T-helper 17 cell (primary cell): ENCODE measurements at places on chromosomes 3 and 15. TPM values are rescaled to one million over a fixed set of nuclear protein-coding genes. Genes with fewer than 3 reads are reported as not detected.

Gene MESP2
- total RNA-seq = not detected

Gene SPRED1
- total RNA-seq = 0.12 TPM

Gene ZNF80
- total RNA-seq = 0.97 TPM

Gene C3orf22
- total RNA-seq = not detected

Gene MEIS2
- not detected for total RNA-seq

Gene PDIA5
- 4.6 TPM for total RNA-seq

DNA sequence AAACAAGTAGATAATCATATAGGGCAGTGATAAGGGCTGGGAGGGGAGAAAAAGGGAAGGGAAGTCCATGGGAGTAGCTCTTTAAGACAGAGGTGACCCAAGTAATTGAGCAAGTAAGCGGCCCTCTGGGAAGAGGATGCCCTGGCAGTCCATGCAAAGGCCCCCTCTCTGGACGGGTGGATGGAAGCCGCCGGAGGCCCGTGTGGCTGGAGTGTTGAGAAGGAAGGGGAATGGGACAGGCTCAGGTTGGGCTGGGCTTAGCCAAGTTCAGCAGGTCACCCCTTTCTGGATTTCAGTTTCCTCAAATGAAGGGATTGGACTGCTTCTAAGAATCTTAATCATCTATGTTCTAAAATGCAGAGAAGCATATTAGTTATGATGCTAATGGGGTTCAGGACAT lies 32.4 kb upstream of the TRPM1 start:
- no peak for DNase-seq
- H3K4me3 ChIP-seq = no peak overlapping the region
- H3K4me1 ChIP-seq = peaks cover 8% of the 10 kb centered on the region
- H3K36me3 ChIP-seq = peaks cover 7% of the 10 kb centered on the region
- H3K27ac ChIP-seq = no peak overlapping the region

GRCh38 chr3:160065786-160066185 lies 77.2 kb downstream of the IL12A start:
- H3K36me3 ChIP-seq = no peaks in the 10 kb centered on the region
- no peak for DNase-seq
- no peak overlapping the region for H3K27ac ChIP-seq
- H3K27me3 ChIP-seq = peaks cover 18% of the 10 kb centered on the region

GRCh38 chr15:47870956-47871625 lies 153.8 kb downstream of the SEMA6D start:
- DNase-seq = no peak
- H3K36me3 ChIP-seq = no peaks in the 10 kb centered on the region
- no peak overlapping the region for H3K27ac ChIP-seq
- H3K27me3 ChIP-seq = no peaks in the 10 kb centered on the region

DNA sequence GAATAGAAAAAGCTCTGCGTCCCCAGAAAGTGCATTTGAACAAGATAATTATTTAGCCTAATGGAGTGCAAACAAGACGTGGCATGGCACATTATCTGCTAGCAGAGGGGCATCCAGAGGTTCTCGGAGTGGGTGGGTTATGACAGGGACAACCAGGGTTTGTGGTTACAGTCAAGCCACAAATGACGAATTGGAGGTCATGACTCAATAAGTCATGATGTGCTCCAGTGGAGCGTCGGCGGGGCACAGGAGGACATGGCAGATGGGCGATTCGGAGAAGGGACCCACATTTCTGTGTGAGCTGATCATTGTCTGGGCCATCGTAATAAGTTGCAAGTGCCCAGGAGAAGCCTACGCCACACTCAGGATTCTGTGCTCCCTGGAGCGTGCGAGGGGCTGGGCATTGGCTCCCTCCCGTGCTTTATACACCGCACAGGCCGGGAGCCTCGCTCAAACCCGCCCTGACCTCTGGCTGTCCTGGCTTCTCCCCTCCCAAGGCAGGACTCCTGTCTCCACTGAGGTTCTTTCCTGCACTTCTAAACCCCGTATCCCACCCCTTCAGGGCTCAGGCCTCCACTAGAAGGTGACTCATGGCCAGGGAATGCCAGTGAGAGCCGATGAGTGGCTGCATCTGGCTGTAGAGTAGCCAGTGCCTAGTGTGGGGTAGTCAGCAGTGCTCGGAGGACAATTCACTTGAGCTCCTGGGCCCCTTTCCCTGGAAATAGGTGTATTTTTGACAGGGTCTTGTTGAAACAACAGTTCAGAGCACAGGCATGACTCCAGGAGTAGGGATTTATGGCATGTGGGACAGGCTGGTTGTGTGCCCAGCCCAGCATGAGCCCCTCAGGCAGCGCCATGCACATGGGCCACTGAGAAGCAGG lies 67.4 kb downstream of the GRIP2 start:
- no peaks in the 10 kb centered on the region for H3K36me3 ChIP-seq
- no peak for DNase-seq
- no peaks in the 10 kb centered on the region for H3K4me1 ChIP-seq
- no peaks in the 10 kb centered on the region for H3K27me3 ChIP-seq
- H3K27ac ChIP-seq = peak overlapping the region; percentile 61
- no peak overlapping the region for H3K4me3 ChIP-seq

DNA sequence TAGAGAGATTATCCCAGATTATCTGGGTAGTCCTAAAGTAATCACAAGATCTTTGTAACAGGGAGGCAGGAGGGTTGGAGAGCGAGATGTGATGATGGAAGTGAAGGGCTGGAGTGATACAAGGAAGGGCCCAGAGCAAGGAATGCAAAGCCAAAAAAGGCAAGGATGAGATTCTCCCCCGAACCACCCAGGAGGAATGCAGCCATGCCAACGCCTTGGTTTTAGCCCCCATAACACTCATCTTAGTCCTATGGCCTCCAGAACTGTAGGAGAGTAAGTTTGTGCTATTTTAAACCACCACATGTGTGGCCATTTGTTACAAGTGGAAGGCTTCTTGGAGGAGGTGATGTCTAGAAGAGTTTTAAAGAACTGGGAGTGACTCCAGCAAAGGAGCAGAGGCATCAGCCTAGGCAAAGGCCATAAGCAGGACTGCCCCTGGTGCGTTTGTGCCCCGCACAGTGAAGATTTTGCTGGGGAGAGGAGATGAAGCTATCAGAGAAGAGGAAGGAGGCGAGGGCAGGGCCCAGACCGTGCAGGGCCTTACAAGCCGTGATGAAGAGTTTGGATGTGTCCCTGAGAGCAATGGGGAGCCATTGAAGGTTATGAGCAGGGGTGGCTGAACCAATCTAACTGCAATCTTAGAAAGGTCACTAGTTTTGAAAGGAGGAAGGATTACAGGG lies 25.3 kb upstream of the CORO2B start:
- H3K27me3 ChIP-seq = peaks cover 73% of the 10 kb centered on the region
- no peak for DNase-seq

GRCh38 chr15:80105595-80105994 lies 46.1 kb downstream of the ZFAND6 start:
- peaks cover 47% of the 10 kb centered on the region for H3K4me1 ChIP-seq
- no peak for DNase-seq
- peaks cover 6% of the 10 kb centered on the region for H3K36me3 ChIP-seq
- H3K27me3 ChIP-seq = no peaks in the 10 kb centered on the region
- no peak overlapping the region for H3K4me3 ChIP-seq

DNA sequence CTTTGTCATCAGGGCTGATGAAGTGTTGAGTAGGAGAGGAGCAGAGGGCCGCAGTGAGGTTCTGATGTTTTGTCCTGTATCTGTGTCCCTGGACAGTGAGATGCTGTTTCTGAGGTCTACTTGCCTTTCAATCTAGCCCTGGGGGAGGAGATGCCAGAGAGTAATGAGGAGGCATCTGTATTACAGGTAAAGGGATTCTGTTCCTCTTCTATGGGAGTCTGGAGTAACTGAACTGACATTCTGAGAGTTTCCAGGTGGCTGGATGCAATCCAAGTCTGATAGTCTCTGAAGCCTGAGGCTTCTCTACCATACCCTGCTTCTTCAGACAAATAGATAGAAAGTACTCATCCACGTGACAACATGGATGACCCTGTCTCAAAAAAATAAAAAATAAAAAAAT lies 60.9 kb downstream of the IL12A start:
- no peaks in the 10 kb centered on the region for H3K36me3 ChIP-seq
- H3K4me1 ChIP-seq = no peaks in the 10 kb centered on the region
- no peak overlapping the region for H3K4me3 ChIP-seq
- no peak overlapping the region for H3K27ac ChIP-seq
- H3K27me3 ChIP-seq = peaks cover 43% of the 10 kb centered on the region
- no peak for DNase-seq

DNA sequence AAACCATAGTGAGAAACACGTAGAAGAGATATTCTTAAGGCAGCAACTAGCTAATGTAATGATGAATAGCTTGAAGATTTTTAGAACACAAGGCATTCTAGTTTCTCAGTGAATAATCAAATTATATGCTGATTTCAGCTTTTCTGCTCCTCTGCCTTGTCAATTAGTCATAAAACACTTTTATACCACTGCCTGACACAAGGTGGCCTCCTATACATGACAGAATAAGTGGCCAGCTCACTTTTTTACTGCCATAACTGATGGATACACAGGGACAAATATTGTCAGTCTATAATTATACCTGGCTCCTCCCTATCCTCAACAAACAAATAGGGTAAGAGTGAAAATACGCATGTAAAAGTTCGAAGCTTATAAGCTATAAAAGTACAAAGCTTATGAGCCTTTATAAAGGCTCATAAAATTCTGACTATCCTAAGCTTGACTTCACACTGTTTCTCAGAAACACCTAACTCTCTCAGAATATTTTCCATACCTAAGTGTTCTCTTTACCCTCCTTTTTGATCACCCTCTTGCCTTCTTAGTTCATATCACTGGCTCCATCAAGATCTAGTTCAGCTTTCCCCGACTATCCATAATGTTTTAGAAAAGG lies 81.6 kb downstream of the HERC1 start:
- no peak for DNase-seq
- H3K36me3 ChIP-seq = peaks cover 4% of the 10 kb centered on the region
- no peak overlapping the region for H3K27ac ChIP-seq
- H3K27me3 ChIP-seq = no peaks in the 10 kb centered on the region

GRCh38 chr3:151109286-151109800 lies 23.9 kb downstream of the MED12L start:
- H3K27me3 ChIP-seq = peaks cover 26% of the 10 kb centered on the region
- no peaks in the 10 kb centered on the region for H3K36me3 ChIP-seq
- no peak overlapping the region for H3K4me3 ChIP-seq
- DNase-seq = no peak
- H3K4me1 ChIP-seq = peaks cover 5% of the 10 kb centered on the region
- no peak overlapping the region for H3K27ac ChIP-seq

GRCh38 chr3:17023006-17023664 lies 138.4 kb downstream of the PLCL2 start:
- H3K36me3 ChIP-seq = peaks cover 5% of the 10 kb centered on the region
- peaks cover 40% of the 10 kb centered on the region for H3K4me1 ChIP-seq
- no peaks in the 10 kb centered on the region for H3K27me3 ChIP-seq

GRCh38 chr3:169787791-169788190 lies 14.6 kb downstream of the MYNN start:
- no peaks in the 10 kb centered on the region for H3K27me3 ChIP-seq
- H3K4me1 ChIP-seq = peaks cover 8% of the 10 kb centered on the region
- H3K27ac ChIP-seq = no peak overlapping the region
- no peak overlapping the region for H3K4me3 ChIP-seq

DNA sequence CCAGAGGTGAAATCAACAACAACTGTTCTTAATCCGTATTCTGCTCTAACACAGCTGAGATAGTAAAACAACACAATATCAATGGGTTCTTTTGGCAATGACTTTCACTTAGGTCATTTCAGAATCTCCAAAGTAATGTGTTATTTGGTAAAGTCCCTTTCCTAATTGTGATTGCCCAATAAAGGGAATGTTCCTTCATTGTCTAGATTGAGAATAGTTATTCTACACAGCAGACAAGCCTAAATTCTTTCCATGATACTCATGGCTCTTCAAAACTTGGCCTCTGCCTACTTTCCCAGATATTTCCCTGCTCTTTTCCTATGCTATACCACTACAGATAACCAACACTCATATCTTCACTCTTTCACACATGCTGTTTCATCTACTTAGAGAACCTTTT lies 219.8 kb downstream of the FMN1 start:
- H3K27me3 ChIP-seq = no peaks in the 10 kb centered on the region
- no peak overlapping the region for H3K27ac ChIP-seq
- H3K36me3 ChIP-seq = no peaks in the 10 kb centered on the region
- H3K4me3 ChIP-seq = no peak overlapping the region

DNA sequence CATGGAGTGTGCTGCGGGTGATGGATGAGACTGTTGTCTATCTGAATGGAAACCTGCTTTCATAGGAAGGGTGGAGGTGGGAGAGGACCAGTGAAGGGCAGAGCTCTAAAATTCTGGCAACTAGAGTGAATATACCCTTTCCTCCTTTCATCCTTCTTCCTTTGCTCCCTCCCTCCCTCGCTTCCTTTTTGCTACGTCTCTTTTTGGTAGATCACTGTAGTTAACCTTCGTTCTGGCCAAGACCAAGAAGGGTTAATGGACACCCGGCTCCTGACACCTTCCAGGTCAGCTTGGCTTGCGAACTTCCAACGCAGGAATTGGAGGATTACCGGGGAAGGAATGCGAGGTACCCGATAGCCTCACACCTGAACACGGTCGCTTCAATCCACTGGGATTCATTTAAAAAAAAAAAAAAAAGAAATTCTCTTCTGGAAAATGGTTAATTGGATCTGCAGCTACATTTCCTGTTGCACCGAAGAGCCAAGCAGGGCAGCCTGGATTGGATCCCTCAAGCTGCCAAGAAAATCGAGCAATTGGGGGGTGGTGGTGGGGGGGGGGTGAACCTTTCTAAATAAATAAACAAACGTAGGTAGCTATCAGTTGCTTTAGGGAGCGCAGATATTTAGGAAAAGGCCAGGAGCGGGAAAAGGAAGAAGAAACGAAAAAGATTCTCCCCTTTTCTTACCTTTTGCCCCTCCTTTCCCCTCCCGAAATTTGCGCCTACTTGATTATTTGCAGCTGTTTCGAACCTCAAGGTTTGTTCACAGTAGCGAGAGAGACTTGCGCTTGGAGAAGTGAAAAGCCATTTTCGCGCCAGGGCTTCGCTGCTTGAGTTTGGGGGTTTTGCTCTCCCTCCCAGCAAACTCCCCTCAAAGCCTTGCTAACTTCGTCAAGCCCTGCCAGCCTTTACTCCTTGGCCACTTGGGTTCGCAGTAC lies 9.5 kb upstream of the NR2F2 start:
- no peak for DNase-seq
- peaks cover 50% of the 10 kb centered on the region for H3K27me3 ChIP-seq
- H3K4me3 ChIP-seq = no peak overlapping the region
- H3K4me1 ChIP-seq = no peaks in the 10 kb centered on the region
- no peak overlapping the region for H3K27ac ChIP-seq

GRCh38 chr3:61761694-61762430 lies 200.5 kb downstream of the PTPRG start:
- H3K4me3 ChIP-seq = no peak overlapping the region
- H3K4me1 ChIP-seq = no peaks in the 10 kb centered on the region
- DNase-seq = no peak
- H3K27ac ChIP-seq = no peak overlapping the region
- H3K27me3 ChIP-seq = no peaks in the 10 kb centered on the region
